Activated CD4-positive, alpha-beta T cell treated with anti-CD3 and anti-CD28 coated beads for 24 hours (primary cell): ENCODE measurements at places on chromosomes 2 and 18.

GRCh38 chr18:79935499-79935898, 16.0 kb downstream of the SLC66A2 start:
- DNase-seq = no peak

DNA sequence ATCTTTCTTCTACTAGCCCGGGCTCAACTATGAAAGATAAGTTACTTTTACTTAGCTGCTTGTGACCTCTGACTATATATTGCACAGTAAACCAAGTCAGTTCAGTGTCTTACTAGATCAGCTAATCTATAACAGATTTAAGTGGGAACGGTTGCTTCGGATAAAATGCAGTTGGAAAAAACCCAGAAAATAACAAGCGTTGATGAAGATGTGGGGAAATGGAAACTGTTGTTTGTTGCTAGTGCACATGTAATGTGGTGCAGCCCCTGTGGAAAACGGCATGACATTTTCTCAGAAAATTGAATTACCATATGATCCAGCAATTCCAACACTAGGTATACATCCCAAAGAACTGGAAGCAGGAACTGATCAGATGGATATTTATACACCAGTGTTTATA, 248.5 kb downstream of the PRKCE start:
- no peak for DNase-seq

DNA sequence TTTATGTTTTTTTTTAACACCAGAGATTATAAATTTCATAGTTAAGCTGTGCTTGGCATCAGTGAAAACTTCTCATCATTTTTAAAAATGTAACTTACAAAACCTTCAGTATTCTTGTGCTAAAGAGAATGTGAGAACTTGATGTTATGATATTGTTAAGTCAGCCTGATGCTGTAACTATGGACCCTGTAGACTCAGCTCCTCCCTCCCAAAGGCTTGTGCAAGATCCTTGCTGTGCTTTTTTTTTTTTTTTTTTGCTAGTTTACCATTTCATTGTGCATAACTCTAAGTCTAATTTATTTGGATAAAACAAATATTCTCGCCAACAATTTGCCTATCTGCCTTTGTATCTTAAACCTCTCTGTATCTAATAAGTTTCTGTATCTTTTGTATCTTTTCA, 12.9 kb upstream of the TFPI start:
- DNase-seq = no peak

DNA sequence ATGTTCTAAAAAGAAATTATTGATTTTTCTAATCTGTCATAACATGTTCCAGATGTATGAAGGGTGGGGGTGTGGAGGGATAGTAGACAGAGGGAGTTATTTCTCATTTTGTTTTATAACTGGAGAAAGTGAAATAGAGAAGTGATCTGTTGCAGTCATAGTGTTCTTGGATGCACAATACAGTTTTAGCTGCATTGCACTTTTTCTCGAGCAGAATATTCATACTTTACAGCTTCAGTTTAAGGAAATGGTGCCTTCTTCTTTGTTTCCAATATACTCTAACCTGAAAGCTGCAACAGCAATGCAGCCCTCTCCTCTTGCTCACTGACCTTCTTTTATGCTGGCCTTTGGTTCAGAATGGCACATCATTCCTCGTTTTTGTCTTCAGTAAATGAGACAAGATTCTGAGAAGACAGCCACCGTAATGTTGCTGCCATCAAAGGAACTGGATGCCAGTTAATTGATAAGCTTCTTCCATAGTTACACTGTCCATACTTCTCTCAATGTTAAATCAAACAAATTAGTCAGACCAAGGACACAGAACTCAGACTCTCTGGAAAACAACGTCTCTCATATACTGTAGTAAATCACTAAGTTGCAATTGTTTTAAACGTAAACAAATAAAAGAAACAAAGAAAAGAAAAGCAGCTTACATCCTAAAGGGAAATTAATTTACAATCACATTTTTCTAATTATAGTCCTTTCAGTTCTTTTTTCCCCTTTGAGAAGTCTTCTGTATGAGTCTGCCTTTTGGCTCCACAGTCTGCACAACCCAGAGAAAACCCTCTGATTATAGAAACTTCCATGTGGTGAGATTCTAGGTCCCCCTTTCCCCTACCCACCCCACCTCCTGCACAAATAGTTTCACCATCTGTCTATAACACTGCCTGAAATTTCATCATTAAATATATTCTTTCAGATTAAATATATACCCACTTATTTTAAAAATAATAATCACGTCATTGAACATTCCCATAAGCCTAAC, 97.4 kb upstream of the UGP2 start:
- DNase-seq = no peak

DNA sequence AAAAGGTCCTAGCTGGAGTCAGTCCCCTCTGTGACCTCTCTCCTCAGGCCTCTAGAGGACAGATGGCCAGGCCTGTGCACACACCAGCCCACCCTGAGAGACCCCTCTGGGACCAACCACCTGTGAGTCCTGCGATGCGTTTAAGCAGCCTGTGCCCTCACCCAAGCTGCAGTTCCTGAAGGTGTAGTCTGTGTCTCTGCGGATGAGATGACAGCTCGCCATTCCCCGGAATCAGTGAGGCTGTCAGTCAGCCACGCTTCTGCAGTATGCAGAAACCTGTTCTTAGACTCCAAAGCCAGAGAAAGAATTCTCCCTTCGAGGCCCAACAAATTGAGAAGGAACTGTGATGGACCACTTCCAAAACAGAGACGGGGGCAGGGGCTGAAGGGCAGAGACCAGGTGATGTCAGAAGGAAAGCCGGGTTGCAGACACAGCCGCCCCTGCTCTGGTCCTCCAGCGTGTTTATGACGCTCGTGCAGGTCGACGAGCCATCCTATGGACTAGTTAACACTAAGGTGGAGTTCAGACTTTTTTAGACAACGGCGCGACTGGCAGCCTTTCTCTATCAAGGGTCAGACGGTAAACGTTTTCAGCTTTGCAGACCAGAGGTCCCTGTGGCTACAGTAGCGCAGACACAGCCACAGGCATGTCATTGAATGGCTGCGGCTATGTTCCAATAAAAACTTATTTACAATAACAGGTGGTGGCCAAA, 10.2 kb downstream of the MTERF4 start:
- no peak for DNase-seq

DNA sequence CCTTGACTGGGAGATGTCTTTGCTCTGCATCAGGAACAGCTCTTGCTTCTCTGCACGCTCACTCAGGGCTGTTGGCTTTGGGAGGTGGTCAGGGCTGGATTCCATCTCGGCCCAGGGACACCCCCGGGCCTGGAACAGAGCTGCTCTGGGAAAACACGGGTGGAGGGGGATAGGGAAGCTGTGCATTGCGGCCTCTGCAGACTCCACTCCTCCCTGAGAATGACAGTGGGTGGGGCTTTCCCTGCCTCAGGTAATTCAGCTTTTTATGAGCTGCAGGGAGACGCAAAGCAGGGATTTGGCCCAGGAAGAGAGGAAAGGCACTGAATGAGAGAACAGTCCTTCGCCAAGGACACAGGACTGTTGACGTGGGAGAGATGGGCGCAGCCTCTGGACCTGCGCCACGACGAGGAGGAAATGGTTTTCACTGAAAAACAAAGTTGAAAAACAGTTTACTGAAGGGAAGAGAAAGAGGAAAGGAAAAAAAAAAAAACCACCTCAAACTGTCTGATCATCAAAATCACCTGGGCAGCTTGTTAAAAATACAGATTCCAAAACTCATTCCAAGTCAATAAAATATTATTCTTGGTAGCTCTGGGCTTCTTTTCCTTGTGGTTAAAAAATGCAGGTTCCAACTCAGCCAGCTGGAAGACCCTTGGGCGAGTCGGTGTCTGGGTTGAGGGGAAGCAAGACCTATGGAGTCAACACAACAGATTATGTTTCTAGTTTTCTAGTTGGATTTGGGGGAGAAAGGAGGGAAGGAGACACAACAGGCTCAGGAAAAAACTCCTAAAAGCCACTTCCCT, 194.0 kb downstream of the ZFP36L2 start:
- DNase-seq = no peak

DNA sequence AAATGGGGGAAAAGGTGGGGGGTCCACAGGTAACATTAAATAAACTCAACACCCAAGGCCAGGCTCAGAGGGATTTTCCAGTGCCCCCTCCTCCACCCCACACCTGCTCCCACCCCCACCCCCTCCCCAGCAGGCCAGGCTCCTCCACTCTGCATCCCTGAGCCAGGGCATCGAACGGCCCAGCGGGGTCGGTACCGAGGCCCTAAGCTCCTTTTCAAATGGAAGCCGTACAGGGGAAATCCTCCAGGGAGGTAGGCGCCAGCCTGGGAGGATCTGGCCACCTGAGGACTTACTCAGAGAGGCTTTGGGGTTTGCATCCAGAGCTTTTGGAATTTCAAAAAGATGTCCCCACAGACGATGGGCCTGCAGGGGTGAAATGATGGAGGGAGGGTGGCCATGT, 46.5 kb downstream of the ZFP36L2 start:
- no peak for DNase-seq

- DNase-seq = no peak
Measured at GRCh38 chr18:75393721-75394120, 33.8 kb downstream of the SMIM21 start.

DNA sequence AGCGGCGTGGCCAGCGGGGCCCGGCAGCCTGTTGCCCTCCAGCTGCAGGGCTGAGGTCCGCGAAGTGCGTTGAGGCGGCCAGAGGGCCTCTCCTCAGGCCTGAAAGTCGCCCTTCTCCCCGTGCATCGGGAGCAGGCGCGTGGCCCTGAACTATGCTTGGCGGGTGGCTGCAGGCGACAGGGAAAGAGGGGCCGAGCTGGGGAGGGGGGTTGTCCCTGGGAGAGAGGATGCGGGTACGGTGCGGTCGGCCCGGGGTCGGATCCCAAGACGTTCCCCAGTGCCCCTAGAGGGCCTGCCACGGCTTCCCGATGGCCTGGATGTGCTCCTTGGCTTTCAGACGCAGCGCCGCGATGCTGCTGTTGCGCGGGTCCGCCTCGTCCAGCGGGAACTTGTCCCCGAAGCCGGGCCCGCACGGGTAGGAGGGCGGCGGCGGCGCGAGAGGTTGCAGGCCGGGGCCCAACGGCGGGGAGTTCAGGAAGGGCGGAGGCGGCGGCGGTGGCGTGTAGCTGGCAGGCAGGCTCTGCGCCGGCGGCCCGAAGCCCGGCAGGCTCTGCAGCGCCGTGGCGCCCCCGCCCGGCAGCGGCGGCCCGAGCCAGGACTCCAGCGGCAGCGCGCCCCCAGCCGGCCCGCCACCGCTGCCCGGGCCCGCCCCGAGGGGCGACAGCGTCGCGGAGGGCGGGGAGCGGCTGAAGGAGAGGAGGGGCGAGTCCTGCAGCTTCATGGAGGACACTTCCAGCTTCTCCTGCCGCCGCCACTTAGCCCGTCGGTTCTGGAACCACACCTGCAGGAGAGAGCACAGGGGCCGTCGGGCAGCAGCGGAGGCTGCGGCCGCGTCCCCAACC, 4.3 kb downstream of the RAX start:
- DNase-seq = peak; percentile 52
